Stimulated activated CD8-positive, alpha-beta memory T cell treated with anti-CD3 and anti-CD28 coated beads, Interleukin-7, amount 100 ng/mL, for 4 hours (primary cell): ENCODE measurements at places on chromosomes 4 and X.

DNA sequence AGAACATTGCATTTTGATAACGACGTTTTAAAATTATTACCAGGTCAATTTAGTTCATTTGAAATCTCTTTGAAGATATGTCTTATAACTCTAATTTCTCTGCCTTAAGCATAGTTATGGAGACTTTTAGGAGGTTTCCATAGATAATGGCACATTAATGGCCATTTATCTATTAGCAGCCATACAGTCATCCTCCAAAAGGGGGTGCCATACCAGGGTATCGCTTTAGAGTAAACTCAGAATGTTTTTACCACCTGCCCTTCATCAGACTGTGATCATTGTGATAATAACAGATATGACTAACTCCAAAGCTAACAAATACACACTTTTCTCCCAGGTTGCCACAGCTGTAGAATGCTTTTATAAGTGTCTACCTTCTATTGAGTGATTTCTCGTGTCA, 461.5 kb downstream of the FSTL5 start:
- DNase-seq = no peak

- DNase-seq = no peak
These were observed 60.4 kb downstream of the CD40LG start for GRCh38 chrX:136708348-136708747.

GRCh38 chr4:41510179-41510578, 27.8 kb upstream of the LIMCH1 start:
- no peak for DNase-seq

GRCh38 chrX:105349476-105349875, 129.0 kb upstream of the TEX13A start:
- DNase-seq = no peak

DNA sequence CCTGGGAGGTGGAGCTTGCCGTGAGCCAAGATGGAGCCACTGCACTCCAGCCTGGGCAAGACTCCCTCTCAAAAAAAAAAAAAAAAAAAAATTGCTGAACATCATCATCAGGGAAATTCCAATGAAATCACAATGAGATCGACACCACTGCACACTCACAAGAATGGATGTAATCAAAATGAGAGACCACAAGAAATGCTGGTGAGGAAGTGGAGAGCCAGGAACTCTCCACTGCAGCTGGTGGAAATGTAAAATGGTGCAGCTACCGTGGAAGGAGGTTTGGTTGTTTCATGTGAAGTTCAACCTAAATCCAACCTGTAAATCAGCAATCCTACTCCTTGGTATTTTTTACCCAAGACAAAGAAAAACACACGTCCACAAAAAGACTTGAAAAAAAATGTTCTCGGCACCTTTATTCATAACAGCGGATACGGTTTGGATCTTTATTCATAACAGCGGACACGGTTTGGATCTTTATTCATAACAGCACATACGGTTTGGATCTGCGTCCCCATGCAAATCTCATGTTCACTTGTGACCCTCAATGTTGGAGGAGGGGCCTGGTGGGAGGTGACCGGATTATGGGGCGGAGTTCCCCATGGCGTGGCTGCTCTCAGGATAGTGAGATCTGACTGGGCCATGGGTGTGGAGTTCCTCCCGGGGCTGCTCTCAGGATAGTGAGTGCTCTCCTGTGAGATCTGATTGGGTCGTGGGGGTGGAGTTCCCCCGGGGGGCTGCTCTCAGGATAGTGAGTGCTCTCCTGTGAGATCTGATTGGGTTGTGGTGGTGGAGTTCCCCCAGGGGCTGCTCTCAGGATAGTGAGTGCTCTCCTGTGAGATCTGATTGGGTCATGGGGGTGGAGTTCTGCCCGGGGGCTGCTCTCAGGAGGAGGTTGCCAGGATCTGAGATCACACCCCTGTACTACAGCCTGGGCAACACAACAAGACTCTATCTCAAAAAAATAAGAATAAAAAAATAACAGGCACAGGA, 7.7 kb downstream of the GAK start:
- peak; percentile 17 for DNase-seq

GRCh38 chr4:68683034-68683433, 12.6 kb upstream of the UGT2B15 start:
- no peak for DNase-seq

DNA sequence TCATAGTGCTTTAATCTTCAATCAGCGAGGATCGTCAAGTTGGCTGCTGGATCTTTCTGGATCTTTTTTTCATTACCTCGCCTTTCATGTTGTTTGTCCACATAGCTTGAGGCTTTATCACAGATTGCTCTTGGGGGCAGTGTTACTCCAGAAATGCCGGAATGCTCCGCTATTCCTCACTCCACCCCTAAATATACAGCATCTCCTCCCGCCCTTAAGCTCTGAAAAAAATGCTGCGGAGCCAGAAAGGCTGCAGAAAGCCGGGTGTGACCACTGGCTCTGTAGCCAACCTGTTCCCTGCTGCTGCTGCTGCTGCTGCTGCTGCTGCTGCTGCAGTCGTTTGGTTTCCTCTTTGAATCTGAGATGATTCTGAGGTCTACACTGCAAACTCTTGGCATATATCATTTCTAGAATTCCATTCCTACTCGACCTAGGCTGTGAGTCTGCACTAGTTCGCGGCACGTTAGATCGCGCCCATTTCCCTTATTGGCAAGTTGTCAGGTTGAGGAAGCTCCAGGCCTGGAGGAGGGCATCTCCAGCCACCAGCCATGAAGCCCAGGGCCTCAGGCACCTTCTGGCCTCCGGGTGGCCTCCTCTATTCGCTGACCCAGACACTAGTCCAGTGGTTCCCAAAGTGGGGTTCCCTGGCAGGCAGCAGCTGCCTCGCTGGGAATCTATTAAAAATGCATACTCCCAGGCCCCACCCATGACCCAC, 34.2 kb downstream of the WDR13 start:
- peak; percentile 34 for DNase-seq

GRCh38 chrX:1403228-1403627, 11.3 kb upstream of the SLC25A6 start:
- no peak for DNase-seq

DNA sequence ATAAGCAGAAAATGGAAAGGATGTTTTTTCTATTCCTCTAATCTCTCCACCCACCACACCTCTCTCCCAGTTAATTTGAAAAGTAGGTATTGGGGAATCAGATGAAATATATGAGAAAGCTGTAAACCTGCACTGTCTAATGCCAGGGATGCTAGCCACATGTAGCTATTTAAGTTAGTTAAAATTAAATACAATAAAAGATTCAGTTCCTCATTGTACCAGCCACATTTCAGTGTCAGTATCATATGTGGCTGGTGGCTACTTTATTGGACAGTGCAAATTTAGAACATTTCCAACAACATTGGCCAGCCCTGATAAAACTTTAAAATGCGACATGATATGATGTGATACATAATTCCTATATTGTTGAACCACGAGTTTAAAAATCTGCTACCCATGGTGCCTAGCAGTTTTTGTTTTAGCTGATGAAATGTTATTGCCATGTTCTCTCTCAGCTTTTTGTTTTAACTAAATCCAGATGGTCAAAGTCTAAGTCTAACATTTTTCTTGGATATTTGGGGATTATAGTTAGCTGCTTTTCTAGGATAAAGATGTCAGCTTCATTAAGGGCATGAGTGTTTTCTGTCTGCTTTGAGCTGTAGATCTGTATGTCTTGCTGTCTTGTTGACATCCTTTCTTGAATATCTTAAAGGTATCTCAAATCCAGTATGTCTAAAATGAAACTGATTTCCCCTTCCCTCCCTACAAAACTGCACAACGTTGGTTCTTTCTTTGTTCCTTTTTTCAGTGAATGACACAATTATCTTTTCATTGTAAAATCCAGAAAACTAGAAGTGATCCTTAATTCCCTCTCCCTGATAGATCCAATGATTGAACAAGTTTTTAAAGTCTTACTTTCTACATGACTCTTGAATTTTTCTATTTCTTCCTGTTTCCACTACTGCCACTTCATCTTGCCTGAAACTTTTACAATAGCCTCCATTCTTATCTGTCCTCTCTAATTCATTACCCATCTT, 6.2 kb downstream of the ARFIP1 start:
- DNase-seq = no peak

- DNase-seq = no peak
These were observed 31.0 kb upstream of the TLR3 start for GRCh38 chr4:186037692-186038658.

DNA sequence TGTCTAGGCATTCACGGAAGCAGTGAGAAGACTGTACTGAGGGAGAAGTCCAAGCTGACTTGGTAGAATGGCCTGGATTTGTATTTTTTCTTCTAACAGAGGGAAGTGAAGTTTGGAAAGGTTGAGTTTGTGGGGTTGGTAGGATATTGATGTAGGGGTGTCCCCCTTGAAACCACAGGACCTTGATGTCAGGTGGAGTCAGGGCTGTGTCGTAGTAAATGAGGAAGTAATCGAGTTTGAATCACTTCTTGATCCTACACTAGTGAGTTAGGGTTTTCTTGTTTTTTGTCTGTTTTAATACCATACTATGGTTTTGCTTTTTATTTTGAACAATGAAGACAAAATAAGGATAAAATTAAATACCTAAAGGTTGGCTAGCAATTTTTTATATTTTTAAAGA, 30.1 kb upstream of the ANAPC4 start:
- DNase-seq = no peak

- no peak for DNase-seq
These were observed 280.9 kb upstream of the TENM3 start for GRCh38 chr4:181962321-181962720.
